Cardiac fibroblast (primary cell): ENCODE measurements at places on chromosomes 4 and X.

GRCh38 chr4:109554971-109555370 is 5.1 kb upstream of the MCUB start:
- no peak for DNase-seq

GRCh38 chr4:14653338-14653737 is 348.9 kb upstream of the CPEB2 start:
- no peak for DNase-seq

DNA sequence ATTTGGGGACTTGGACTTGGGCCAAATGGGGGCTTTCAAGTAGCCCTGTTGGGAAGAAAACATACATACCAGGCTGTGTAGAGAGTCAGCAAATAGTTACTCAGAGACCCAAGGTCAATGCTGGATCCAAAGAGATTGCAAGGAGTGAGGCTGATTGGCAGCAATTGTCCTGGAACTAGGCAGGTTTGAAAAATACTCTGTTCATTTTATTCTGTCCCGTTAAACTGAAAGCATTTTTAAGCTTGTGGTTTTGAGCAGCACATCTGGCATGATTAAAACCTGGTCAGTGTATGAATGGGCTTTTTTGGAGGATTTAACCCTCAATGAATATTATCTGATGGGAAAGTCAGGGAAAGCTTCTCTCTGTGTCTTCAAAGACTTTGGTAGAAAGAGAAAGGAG is 294.3 kb upstream of the BOD1L1 start:
- DNase-seq, result peak; percentile 40

DNA sequence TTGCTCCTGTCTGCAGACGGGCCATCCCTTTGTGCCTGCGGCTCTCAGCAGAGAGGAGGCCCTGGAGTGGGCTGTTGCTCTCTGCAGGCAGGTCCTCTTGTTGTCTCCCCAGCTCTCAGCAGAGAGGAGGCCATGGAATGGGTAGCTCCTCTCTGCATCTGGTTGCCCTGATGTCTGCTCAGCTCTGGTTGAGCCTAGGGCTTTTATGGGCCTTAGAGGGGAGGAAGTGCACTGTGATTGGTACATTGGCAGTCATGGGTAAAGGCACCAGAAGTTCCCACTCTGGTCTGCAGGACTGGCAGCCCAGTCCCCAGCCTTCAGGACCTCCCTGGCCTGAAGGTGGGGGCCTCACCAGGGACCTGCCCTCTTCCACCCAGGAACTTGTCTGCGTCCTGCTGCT is 21.5 kb downstream of the SPON2 start:
- DNase-seq, result no peak

DNA sequence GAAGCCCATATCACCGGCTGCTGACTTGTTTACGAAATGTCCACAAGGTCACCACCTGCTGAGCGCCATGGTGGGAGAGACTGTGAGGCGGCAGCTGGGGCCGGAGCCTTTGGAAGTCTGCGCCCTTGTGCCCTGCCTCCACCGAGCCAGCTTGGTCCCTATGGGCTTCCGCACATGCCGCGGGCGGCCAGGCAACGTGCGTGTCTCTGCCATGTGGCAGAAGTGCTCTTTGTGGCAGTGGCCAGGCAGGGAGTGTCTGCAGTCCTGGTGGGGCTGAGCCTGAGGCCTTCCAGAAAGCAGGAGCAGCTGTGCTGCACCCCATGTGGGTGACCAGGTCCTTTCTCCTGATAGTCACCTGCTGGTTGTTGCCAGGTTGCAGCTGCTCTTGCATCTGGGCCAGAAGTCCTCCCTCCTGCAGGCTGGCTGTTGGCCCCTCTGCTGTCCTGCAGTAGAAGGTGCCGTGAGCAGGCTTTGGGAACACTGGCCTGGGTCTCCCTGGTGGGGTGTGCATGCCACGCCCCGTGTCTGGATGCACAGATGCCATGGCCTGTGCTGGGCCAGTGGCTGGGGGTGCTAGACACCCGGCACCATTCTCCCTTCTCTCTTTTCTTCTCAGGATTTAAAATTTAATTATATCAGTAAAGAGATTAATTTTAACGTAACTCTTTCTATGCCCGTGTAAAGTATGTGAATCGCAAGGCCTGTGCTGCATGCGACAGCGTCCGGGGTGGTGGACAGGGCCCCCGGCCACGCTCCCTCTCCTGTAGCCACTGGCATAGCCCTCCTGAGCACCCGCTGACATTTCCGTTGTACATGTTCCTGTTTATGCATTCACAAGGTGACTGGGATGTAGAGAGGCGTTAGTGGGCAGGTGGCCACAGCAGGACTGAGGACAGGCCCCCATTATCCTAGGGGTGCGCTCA is 8.7 kb upstream of the MSANTD1 start:
- no peak for DNase-seq

GRCh38 chrX:134875671-134876070 is 115.1 kb upstream of the SMIM10 start:
- no peak for DNase-seq

- no peak for DNase-seq
These were observed 27.1 kb upstream of the HOPX start for GRCh38 chr4:56708146-56708545.

DNA sequence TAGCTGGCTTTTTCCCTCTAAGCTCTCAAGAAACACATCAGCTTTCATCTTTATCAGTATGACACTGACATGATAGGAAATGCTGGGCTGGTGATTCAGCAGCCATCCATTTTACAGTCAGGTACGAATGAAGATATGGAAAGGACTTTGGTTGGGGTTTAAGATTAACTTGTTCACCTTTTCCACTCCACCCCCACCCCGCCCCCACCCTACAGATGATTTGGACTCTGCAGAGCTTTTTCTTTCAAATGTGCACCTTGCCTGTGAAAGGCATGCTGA is 132.6 kb downstream of the AKAP4 start:
- DNase-seq, result no peak

DNA sequence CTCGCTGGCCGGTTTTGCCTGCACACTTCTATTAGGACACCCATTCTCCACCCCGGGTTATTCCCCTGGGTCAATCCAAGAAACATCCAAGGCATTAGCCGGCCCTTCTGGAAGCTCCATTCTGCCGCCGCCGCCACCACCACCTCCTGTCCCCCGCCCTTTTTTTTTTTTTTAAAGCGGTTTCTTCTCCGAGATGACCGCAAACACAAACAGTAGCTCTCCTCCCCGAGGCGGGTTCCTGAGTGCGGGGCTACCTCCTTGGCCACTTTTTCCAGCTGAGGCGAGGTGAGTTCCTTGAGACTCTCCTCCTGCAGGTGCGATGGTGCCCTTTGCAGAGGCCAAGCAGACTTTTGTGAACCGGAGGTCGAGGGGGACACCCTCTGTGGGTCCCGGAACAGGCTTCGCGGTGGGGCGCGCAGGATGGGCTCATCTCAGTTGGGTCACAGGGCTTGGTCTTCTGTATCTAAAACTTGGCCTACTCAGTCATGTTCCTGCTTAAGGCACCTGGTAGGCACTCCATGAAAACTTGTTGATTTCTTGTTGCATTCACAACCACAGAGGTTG is 930 bp downstream of the NWD2 start:
- peak; percentile 7 for DNase-seq

- no peak for DNase-seq
These were observed 5.5 kb downstream of the ELMOD2 start for GRCh38 chr4:140529434-140529833.

DNA sequence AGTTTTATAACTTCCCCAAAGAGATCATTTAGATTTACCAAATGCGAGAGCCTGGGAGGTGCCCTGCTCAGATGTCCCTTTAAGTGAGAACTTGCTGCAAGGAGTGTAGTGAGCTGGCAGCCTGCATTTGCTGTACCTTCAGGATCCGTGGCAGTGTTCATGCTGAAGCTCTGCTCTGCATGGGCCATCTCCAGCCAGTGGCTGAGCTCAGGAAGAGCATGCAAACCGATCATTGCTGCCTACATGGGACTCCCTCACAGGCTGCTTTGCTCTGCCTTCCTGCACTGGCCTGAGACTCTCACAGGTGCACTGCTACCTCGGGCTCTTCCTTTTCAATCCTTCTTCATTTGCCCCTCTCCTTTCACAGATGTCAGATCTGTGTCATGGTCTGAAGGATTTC is 152.0 kb upstream of the SFRP2 start:
- no peak for DNase-seq

GRCh38 chr4:40196724-40197281 is at the start of gene RHOH:
TSS of gene RHOH (plus strand) at chr4:40197031. CDS start at chr4:40243387, 46,356 bp downstream.
- no peak for DNase-seq

DNA sequence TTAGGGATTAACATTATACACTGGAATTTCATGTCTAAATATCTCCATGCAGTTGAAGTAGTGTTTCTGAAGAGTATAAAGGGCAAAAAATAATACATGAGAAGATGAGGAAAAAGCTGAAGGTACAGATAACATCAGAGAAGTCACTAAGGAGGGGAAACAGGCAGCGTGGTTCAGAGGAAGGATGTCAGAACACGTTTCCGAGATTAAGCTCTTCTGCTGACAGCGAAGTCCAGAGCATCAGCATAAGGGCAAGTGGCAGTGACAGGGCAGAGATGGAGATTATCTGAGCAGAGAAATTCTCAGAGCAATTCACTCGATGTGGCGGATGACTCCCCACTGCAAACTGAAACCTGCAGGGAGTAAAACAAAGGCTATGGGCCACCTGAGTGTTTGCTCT is 443.2 kb upstream of the FRG1 start:
- no peak for DNase-seq

GRCh38 chr4:111991163-111991562 is 154.1 kb upstream of the FAM241A start:
- no peak for DNase-seq

GRCh38 chrX:130578906-130579305 is 177.1 kb downstream of the RBMX2 start:
- peak; percentile 0 for DNase-seq

DNA sequence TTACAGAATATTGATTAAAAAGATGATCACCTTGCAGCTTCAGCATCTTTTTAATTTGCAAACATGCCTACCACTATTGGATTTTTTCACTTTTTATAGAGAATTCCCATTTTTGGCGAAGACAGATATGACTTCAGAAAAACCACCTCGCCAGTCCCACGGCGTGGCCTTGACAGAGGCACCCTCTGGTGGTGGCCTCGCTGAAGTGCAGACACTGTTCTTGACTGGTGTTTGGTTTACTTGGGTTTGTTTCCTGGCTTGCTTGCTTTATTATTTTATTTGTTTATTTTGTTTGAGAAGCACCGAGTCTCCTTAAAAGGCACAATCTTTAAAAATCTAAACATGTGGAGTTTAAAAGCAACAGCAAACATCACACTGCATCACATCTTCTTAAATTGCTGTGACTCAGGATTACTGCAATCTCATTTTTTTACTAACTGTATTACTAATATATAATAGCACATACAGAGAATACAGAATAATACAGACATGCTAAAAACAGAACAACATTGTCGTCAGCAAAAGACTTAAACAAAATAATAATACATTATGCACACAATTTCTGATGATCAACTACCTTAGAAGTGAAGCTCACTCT is 13.1 kb upstream of the AMTN start:
- peak; percentile 62 for DNase-seq

GRCh38 chrX:100924375-100924774 is 4.3 kb downstream of the XKRX start:
- DNase-seq, result no peak
